Left cardiac atrium (tissue), 4 donors: ENCODE measurements at places on chromosomes 4 and X. TPM values are rescaled to one million over a fixed set of nuclear protein-coding genes. Genes with fewer than 3 reads are reported as not detected.

RBM41 gene
- total RNA-seq, result 9.2 TPM

- peak; percentile 32 for DNase-seq
Measured at GRCh38 chr4:6875431-6875831, 34.2 kb upstream of the TBC1D14 start.

DNA sequence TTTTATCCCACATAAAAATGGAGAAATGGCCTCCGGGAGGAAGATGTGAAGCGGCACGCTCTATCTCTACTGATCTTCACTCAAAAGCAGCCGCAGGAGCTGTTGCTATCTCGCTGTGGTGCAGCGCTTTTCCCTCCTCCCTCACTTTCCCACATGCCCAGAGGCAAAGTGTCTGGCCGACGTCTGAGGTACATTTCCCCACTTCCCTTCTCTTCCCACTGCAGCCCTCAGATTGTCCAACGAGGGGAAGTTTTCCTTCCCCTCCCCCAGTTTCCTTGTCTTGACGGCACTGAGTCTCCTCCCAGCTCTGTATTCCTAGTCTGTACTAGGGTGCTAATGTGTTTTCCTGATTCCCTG is 660 bp upstream of the COL25A1 start:
- DNase-seq, result no peak

LONRF3 gene
- total RNA-seq, result 5.5 TPM

DNA sequence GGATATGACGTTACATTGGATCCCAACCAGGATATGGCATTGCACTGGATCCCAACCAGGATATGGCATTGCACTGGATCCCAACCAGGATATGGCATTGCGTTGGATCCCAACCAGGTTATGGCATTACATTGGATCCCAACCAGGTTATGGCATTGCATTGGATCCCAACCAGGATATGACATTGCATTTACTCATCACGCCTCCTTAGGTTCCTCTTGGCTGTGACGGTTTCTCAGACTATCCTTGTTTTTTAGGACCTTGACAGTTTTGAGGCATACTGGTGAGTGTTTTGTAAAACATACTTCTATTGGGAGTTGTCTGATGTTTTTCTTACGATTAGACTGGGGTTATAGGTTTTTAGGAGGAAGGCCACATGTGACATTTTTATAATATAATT is 5.4 kb upstream of the ACSL1 start:
- no peak for DNase-seq

DNA sequence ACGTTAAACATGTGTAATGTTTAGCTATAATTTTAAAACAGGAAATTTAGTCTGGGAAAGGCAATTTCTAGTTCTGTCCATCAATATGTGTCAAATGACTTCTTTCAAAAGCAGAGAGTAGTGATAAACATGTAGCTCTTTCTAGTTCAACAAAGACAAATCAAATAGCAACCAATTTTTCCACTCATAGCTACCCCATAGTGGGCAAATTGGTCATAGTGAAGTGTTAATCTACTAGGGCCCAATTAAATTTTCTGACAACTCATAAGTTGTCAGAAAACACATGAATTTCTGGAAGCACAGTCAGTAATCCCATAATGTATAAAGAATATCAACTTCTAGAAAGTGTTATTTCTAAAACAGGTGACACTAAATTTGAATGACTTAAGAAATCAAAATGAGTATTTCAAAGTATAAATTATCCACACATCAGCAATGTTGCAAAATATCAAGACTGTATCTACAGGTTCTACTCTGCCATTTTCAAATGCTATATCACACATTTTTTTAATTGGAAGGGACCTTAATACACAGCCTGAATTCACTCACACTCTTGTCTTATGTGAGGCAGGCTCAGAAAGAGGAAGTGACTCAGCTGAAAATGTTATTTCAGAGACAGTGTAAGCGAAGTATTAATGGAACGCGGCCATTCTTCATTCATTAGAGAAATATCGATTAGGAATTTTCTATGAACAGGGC is 7.7 kb downstream of the OCIAD2 start:
- no peak for DNase-seq

- no peak for DNase-seq
Measured at GRCh38 chr4:152594057-152594456, 58.2 kb upstream of the FBXW7 start.

ARX gene
- not detected for total RNA-seq

- no peak for DNase-seq
Measured at GRCh38 chrX:66012094-66012534, 27.8 kb downstream of the VSIG4 start.

DNA sequence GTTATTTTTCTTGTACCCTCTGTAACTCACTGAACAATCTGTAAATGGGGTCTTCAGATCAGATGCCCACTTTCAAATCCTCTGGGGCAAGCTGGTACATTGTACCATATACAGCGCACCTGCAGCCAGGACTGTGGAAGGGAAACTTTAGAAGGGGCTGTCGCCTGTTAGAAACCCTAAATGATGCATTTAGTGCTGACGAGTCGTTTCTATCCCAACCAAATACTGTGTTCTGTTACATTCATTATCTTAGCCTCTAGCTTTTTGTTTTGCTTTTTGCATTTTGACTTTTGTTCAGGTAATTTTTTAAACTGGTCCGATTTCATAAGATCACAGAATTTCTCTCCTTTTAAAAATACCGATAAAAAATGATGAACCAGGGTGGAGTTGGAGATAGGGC is 66.4 kb upstream of the AGA start:
- no peak for DNase-seq

MAGEE1 gene
- total RNA-seq, result 2.8 TPM

CD99L2 gene
- 62.6 TPM for total RNA-seq

DNA sequence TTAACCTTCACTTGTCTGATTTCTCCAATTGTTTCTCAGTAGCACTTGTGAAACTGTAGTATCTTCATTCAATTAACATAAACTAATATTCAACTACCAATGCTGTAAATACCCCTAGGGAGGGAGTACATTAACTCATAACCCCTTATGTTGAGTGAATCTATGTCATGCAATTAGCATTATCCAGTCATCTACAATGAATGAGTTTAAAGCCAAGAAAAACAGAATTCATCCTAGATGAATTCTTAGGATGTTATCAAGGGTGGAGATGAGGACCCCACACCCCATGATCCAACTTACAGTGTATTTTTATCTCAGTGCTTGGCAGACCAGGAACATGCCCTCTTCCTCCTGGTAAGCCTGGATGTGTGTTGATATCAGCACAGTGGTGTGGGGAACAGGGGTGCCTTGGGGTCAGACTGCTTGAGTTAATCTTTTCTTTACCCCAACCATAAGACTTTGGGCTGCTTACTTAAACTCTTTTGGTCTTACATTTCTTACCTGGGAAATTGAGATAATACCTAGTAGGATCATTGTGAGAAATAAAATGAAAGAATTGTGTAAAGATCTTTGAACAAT is 62.1 kb upstream of the SCOC start:
- DNase-seq, result no peak

- no peak for DNase-seq
Measured at GRCh38 chr4:174279433-174280155, 3.9 kb downstream of the FBXO8 start.

RASL11B gene
- total RNA-seq, result 8.0 TPM

STAP1 gene
- total RNA-seq, result not detected

ETDA gene
- not detected for total RNA-seq

TEX13C gene
- total RNA-seq, result not detected

DNA sequence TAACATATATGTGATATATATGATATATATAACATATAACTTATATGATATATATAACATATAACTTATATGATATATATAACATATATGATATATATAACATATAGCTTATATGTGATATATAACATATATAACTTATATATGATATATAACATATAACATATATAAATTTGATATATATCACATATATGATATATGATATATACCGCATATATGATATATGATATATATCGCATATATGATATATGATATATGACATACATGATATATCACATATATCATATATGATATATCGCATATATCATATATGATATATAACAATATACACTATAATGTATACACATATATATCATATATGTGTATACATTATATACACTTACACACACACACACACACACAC is 114.3 kb downstream of the ELOVL6 start:
- DNase-seq, result no peak

- DNase-seq, result no peak
Measured at GRCh38 chrX:153884590-153884989, 1.4 kb downstream of the L1CAM start.

DNA sequence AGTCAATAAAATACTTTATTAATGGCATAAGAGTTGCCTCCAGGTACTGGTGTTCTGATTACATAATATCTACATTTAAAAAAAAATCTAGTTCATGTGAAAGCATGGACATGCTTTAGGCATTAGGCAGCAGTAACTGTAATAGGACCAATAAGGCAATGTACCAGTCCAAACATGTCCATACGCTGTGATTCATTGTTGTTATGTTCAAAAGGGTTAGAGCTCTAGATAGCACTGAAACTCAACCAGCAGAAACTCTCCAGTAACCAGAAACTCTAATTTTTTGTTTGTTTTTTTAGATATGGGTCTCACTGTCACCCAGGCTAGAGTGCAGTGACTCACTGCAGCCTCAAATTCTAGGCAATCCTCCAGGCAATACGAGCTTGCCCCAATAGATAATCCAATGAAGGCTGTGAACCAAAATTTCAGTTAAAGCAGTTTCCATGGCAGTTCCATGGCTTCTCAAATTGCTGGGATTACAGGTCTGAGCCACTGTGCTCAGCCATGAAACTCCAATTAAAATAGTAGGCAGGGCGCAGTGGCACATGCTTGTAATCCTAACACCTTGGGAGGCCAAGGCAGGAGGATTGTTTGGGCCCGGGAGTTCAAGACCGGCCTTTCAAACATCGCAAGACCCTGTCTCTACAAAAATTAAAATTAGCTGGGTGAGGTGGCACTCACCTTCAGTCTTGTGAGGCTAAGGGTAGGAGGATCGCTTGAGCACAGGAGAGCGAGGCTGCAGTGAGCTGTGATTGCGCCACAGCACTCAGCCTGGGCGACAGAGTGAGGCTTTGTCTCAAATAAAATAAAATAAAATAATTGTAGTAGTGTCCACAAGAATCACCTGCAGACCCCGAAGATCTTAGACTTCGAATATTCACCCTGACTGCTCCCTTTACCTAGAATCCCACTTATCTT is 36.3 kb downstream of the MGARP start:
- no peak for DNase-seq

- DNase-seq, result no peak
Measured at GRCh38 chr4:153643406-153644383, 40.4 kb upstream of the TLR2 start.

DCAF4L1 gene
- 0.15 TPM for total RNA-seq

ITM2A gene
- 106 TPM for total RNA-seq

SPIN2A gene
- 0.44 TPM for total RNA-seq

DNA sequence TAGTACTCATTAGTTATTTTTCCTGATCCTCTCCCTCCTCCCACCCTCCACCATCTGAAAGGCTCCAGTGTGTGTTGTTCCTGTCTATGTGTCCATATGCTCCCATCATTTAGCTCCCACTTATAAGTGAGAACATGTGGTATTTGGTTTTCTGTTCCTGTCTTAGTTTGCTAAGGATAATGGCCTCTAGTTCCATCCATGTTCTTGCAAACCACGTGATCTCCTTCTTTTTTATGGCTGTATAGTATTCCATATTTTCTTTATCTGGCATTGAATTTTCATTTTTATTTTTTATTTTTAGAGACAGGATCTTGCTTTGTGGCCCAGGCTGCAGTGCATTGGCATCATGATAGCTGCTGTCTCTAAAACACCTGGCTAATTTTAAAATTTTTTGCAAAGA is 11.9 kb upstream of the UBE2K start:
- no peak for DNase-seq

GRCh38 chrX:46649421-46650260 is 76.1 kb downstream of the CHST7 start:
- DNase-seq, result peak; percentile 42

GRCh38 chr4:145618210-145618931 is 814 bp upstream of the MMAA start:
- peak; percentile 23 for DNase-seq

DNA sequence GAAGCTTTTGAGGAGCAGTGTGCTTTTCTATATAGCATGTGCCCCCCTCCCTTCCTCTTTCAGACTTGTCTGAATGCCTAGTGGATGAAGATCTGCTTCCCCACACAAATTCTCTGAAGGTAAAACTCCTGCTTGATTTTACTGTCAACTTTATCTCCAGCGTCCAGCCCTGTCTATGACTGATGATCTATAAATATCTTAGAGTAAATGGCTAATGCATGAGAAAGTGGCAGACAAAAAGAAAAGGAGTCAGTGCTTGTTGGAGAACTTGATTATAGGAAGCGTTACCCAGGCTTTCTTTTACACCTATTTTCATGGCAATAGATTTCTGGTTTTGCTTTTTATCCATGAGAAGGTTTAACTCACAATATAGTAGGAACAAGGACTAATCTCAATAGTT is 168.3 kb upstream of the HS3ST1 start:
- DNase-seq, result no peak

DNA sequence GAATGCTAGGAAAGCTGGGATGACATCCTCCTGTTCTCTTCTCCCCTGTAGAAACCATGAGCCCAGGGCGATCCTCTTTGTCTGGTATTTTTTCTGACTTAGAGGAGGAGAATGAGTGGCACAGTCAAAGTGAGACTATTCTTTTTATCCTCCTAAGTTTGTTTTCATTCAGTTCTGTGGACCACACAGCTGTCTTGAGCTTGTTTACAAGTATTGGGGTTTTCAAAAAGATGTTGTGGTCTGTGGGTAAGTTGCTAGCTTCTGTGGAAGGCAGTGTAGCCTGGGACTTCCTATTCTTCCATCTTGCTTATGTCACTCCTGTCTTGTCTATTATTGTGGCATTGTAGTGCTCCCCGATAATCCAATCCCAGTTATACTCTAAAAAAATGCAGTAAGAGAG is 223.0 kb downstream of the PAPSS1 start:
- no peak for DNase-seq

- peak; percentile 33 for DNase-seq
Measured at GRCh38 chr4:174005422-174005821, 278.0 kb downstream of the FBXO8 start.

DNA sequence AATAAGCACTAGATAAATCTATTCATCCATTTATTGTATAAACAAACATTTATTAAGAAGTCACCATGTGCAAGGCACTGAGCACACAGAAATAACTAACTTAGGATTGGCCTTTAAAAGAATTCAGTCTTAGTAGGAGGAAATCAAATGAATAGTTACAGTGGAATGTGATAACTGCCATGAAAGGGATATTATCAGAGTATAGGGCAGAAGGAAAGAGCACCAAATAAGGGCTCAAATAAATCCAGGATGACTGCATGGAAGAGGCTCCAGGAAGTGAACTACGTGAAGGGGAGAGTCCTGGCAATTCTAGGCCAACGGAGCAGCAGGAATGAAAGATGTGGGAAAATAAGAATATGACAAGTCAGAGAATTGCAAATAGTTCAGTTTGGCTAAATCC is 406.0 kb downstream of the INPP4B start:
- DNase-seq, result no peak

- no peak for DNase-seq
Measured at GRCh38 chr4:112327965-112328733, 31.0 kb downstream of the ALPK1 start.

NXF2B gene
- total RNA-seq, result not detected

DNA sequence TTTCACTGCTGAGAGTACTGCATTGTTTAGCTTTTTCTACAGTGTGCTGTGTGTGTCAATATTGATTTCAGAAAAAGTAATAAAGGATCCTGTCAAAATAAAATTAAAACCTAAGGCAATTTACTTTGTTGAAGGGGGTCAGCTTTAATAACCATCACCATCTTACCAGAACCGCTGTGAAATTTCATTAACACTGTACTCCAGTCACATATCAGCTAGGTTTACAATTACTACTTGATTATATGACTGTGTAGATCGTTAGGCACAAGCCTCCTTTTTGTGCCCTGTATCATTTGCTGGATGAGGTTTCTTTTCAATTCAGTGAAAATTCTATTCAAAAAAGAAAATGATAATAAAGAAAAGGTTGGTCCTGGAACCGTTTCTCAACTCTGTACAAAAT is 917.2 kb downstream of the CENPC start:
- no peak for DNase-seq
